NCI-H526 (cell line): ENCODE measurements at places on chromosomes 6 and 20.

DNA sequence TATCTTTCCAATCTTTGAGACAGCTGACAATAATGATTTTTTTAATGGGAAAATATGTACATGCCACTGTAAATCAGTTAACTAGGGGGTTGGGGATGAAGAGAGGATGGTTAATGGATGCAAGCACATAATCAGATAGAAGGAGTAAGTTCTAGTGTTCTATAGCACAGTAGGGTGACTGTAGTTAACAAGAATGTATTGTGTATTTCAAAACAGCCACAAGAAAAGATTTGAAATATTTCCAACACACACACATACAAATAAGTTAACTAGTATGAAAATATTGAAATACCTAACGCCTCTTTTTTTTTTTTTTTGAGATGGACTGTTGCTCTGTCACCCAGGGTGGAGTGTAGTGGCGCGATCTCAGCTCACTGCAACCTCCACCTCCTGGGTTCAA lies 153.4 kb upstream of the SALL4 start:
- DNase-seq: no peak

DNA sequence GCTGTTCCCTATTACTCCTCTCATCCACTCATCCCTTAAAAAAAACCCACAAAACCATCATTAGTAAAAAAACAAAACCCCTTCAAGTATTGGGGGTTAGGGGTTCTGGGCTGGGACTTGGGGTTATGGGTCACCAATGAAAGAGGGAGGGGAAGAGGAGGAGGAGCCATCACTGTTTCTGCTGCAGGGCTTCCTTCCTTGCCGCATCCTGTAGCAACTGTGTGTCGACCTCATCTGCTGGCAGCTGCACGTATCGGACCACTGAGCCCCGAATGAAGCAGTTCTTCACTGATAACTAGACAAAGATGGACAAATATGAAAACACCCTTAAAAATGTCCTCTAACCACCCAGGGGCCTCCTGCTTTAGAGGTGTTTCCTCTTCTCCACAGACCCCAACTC lies 2.0 kb upstream of the VARS1 start:
- no peak for DNase-seq

DNA sequence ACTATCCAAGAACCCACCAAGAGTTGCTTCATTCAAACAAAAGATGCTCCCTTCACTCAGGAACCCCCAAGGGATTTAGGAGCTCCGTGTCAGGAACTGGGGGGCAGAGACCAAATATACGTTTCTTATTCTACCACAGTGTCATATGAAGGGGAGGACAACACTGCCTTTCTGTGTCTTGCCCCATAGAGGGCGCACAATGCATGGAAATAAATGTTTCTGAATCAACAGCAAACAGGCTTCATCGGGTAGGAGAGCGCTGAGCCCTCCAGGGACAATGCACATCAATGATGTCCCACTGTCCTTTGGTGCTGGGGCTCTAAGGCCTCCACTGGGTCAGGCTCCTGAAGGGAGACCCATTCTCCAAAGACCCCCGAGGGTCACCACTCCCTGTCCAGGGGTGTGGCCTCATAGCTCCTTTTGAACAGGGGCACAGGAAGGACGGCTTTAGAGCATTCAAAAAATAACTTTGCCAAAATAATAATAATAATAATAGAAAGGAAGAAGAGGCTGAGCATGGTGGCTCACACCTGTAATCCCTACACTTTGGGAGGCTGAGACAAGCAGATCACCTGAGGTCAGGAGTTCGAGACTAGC lies 31.1 kb downstream of the PLG start:
- DNase-seq: peak; percentile 49

DNA sequence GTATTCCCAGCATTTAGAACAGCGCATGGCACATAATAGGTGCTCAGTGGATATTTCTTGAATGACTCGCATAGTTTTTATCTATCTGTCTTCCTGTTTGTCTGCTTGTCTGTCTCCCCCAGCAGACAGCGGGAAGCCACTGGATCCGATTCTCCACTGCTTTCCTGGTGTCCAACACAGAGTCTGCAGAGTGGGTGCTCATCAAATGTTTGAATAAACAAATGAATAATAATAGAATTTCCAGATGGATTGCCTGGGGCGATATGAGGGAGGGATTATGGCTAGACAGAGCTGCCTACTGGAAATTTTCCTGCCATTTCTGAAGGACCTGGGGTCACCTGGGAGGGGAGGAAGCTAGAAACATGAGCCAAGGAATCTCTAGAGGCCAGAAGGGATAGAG lies 18.9 kb downstream of the CDH22 start:
- peak; percentile 93 for DNase-seq

DNA sequence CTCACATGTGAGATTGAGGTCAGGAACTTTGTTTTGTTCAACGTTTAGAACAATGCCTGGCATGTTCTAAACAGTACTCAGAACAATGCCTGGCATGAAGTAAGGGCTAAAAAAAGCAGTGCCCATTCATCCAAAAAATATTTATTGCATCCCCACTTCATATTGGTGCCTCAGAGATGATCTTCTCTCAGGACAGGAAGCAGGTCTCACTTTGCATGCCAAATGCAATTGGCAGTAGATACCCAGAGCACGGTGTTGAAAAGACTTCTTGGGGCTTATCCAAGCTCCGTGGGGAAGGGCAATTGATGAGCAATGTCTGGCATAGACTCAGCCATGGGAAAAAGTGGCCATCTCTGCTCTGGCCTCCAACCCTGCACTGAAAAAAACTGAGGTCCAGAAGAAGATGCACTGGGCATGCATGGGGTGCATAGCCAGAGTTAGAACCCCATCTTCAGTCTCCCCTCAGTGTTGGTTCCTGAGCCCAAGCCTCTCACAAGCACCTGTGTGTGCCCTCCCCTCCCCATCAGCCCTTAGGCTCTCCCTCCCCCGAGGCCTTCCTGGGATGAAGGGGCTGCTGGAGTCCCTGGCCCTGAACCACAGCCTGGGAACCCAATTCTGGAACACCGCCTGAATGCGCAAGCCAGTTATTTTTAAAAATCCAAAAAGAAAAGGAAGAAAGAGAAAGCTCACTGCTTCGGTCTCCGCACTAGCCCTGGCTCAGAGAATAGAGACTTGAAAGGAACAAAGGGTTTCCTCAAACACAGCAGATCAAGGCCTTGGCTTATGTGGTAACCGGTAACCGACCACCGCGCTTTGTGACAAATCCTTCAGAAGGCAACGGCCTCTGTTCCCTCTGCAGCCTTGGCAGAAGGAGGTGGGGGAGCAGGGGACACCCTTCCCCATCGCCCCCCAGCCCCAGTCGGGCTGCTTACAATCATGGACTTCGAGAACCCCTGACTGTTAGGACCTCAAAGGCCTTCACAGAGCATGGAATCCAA lies 78.5 kb upstream of the SIRPA start:
- peak; percentile 23 for DNase-seq

DNA sequence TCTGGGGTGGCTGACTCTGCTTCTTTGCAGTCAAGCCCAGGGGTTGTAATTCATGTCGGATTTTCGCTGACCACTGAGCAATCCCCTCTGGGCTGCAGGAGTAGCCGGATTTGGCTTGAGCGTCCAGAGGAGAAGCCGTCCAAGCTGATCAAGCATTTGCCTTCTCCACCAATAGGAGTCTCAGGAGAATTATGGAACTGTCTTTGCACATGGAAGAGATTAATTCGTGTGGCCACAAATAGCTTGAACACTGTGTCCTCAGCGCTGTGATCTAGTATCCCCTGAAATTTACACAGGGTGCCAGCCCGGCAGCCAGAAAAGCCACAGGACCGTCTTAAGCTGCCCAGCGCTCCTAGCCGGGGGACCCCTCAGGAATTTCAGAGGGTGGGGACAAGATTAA lies 37.1 kb downstream of the EYA2 start:
- no peak for DNase-seq

DNA sequence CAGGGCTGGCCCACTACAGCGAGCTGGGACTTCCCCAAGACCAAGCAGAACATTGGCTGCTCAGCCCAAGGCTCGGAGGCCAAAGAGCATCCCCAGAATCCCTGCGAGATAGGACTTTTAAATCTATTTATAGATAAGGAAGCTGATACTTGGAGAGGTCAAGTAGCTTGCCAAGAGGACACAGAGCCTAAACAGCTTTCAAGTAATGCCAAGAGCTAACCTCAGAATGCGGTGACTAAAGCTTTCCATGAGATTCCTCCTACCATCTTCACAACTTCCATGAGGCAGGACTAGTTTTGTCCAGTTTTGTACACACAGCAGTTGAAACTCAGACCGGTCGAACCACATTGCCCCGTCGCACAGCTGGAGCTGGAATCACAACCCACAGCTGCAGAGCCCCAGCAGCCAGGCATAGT lies 168.1 kb upstream of the TOP1 start:
- no peak for DNase-seq

- no peak for DNase-seq
Measured at GRCh38 chr6:106315765-106316374, 9.7 kb downstream of the ATG5 start.

GRCh38 chr6:124795643-124796463 lies 166.4 kb upstream of the RNF217 start:
- DNase-seq: no peak

DNA sequence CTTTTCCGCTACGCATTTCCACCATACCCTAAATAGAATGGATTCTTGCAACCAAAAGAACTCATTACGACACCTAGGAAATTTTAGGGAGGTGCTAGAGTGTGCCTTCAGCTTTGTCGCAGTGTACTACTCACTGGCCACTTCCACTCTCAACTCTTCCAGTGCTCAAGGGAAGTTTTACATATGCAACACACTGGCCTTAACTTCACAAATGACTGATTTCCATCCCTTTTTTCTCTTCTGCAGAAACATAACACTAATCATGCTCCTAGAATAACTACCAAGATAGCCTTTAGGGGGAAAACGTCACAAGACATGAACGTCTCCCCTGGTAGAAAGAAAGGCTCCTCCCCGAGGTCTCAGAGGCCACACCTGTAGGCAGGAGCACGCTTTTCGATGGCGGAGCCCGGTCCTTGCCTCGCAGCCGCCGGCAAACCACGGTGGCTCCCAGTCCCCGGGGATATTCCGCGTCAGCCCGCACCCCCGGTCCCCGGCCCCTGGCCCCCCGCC lies 584 bp downstream of the LYRM4 start:
- DNase-seq: peak; percentile 74
